ENCODE measurements at places on chromosomes 1 and 21. TPM values are rescaled to one million over a fixed set of nuclear protein-coding genes. Genes with fewer than 3 reads are reported as not detected.

DNA sequence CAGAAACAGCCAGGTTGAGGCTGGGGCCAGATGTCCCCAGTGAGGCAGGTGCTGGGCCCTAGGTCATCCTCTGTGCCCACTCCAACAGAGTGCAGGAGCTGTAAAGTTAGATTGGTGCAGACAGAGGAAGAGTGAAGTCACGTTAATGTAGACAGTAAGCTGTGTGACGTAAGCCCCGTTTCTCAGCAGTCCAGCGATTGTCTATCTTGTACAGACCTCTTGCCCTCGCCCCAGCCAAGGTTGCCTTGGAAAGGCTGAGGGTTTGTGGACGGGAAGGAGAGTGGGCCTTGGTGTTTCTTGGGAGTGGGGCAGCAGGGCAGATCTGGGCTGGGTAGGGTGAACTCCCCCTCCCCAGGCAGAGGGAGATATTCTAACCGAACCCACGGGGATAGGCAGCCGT is 13.5 kb downstream of the FAAH start:
- H3K27ac ChIP-seq, result no peak overlapping the region
- no peak overlapping the region for H3K4me3 ChIP-seq
- no peak for DNase-seq

DNA sequence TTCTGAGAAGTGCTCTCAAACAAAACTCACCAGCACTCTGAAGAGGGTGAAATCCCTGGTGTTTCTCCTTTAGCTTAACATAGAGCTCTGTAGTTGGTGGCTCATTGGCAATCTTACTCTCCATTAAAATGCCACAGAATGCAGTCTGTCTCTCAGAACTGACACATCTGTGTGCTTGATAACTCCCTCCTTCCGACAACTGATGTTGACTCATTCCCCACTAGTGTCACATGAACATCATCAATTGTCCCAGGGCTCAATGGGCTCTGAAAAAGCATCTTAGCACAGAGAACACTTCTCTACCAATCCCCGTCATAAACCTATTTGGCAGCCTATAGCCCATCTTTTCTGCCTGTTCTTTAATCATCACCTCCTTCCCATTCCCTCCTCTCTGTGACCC is 133.2 kb upstream of the ZC3H11B start:
- no peaks in the 10 kb centered on the region for H3K36me3 ChIP-seq
- H3K4me1 ChIP-seq, result no peaks in the 10 kb centered on the region
- no peak for DNase-seq
- no peaks in the 10 kb centered on the region for H3K27me3 ChIP-seq

DNA sequence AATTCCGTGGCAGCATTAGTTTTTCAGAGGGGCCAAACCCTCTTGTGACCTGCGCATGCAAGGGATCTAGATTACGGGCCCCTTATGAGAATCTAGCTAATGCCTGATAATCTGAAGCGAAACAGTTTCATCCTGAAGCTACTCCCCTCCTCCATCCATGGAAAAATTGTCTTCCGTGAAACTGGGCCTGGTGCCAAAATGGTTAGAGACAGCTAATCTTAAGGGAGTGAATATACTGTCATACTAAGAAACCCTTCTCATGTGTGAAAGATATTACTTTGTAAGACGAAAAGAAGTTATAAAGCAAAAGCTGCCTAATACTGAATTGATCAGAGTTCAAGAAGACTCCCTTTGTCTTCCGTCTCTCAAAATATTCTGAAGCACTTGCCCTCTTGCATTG is 166.3 kb downstream of the DUSP10 start:
- H3K36me3 ChIP-seq, result no peaks in the 10 kb centered on the region
- peaks cover 3% of the 10 kb centered on the region for H3K27me3 ChIP-seq
- H3K27ac ChIP-seq, result no peak overlapping the region
- no peaks in the 10 kb centered on the region for H3K4me1 ChIP-seq
- H3K4me3 ChIP-seq, result no peak overlapping the region

TBX15 gene
- not detected for total RNA-seq

- DNase-seq, result no peak
- no peaks in the 10 kb centered on the region for H3K4me1 ChIP-seq
- H3K36me3 ChIP-seq, result no peaks in the 10 kb centered on the region
- no peak overlapping the region for H3K4me3 ChIP-seq
- H3K27me3 ChIP-seq, result no peaks in the 10 kb centered on the region
These were observed 321.0 kb downstream of the RPS6KC1 start for GRCh38 chr1:213371847-213372619.

AQP10 gene
- not detected for total RNA-seq
